Muscle of leg (tissue), 16 donors: ENCODE measurements at places on chromosomes 7 and 10.

DNA sequence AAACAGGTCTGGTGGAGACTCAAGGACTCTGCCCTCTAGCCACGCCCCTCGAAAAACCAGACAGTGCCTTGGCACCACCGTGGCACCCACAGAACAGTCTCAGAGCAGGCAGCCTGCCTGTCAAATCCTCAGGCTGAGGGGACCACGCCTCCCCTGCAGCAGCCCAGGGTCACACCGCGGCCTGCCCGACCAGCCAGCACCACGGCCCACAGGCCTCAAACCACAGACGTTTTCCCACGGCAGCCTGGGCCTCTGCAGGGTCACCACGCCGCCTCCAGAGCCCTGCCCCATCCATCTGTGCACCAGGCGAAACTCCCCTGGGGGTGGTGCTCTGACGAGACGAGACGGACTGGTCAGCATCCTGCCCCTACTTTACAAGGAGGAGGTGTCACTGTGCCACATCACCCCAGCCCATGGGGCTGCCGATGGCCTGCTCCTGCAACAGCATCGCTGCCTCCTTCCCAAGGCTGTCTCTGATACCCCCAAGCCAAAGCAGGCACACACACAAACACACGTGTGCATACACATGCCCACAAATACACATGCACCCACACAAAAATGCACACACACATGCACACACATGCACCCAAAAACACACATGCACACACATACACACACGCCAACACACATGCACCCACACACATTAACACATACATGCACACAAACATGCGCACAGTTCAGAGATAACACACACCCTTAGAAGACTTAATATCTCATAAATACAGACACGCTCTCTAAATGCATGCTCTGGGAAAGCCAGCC lies 24.6 kb downstream of the PAPOLB start:
- no peak for DNase-seq

- no peak for DNase-seq
Observed at GRCh38 chr10:11478807-11479206, 132.6 kb downstream of the USP6NL start.

- DNase-seq = no peak
Observed at GRCh38 chr7:45196374-45196773, 38.8 kb downstream of the RAMP3 start.

- peak; percentile 21 for DNase-seq
Observed at GRCh38 chr7:19752020-19752419, 21.4 kb downstream of the TMEM196 start.

GRCh38 chr10:94361171-94361794 lies 1.5 kb downstream of the NOC3L start:
- peak; percentile 11 for DNase-seq

DNA sequence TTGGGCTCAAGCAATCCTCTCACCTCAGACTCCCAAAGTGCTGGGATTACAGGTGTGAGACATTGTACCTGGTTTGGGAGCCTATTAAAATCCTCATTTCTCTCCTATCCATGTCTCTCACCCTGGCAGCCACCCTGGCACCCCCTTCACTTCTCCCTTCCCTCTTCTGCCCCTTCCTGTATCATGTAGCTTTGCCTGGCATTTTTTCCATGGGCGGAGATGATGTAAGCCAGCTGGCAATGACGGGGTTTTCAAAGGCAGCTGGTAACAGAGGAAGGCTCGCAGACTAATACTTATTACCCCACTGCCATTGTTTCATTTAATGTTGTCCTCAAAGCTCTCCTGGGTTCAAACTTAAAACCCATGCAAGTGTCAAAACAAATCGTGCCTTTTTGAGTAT lies 61.9 kb downstream of the RGS10 start:
- DNase-seq = peak; percentile 73
